Right ventricle myocardium superior (tissue), 1 donor: ENCODE measurements at places on chromosomes 4 and X.

GRCh38 chr4:152266831-152267480 lies 268.9 kb downstream of the FBXW7 start:
- no peak for DNase-seq

GRCh38 chr4:163392328-163392727 lies 48.6 kb downstream of the NPY5R start:
- DNase-seq, result no peak

DNA sequence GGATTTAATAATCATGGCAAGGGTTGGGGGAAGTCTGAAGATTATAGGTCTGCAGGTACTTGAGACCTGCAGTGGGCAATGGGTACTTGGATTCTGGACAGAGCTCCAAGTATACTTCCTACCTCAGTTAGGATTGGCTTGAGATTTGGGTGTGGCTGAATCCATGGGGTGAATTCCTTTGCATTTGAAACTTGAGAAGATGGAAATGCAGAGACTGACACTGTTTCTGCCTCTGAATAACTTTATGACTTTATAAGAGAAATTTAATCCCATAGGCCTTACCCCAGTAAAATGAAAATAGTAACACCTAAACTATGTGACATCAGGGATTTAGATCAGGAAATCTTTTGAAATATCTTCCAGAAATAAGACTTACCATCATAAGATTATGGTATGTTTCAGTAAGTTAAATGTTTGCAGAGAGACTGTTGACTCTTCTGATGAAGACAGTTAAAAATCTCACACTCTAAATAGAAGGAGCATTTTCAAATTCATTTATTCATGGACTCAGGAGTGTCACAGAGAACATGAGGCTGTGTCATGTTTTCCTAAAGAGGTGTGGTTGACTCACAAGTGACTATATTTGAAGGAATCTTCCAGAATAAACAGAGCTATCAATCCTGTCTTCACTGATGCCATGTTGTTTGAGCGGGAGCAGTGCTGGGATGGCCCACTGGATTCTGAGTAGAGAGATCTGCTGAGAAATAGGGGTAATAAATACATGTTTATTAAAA lies 513.5 kb upstream of the NR3C2 start:
- DNase-seq, result no peak

GRCh38 chrX:29083823-29084222 lies 496.6 kb downstream of the IL1RAPL1 start:
- DNase-seq, result no peak

GRCh38 chr4:111807576-111807975 lies 337.7 kb upstream of the FAM241A start:
- DNase-seq, result no peak

- DNase-seq, result peak; percentile 50
These were observed 28.9 kb upstream of the MTMR1 start for GRCh38 chrX:150664290-150664689.

DNA sequence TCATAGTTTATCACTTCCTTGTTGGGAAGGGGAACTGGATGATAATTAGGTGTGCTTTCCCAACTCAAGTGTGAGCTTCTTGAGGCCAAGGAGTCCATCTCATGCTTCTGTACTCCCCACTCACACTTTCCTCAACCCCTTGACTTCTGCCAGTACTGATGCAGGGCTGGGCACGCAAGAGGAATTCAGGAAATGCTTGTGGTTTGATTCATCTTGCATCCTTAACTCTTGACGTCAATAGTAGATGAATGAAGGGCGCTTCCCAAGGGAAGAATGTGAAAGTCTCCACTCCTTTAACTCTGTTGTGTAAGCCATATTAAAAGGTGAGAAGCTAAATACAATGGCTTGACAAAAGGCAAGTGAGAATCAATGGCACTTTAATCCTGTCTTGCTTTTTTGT lies 101.8 kb downstream of the AGTR2 start:
- DNase-seq, result no peak

GRCh38 chr4:99853190-99853589 lies 36.6 kb downstream of the DAPP1 start:
- DNase-seq, result no peak

- DNase-seq, result no peak
These were observed 153.8 kb downstream of the NEK1 start for GRCh38 chr4:169458575-169458974.

GRCh38 chr4:1562371-1562770 lies 121.7 kb downstream of the FAM53A start:
- no peak for DNase-seq

DNA sequence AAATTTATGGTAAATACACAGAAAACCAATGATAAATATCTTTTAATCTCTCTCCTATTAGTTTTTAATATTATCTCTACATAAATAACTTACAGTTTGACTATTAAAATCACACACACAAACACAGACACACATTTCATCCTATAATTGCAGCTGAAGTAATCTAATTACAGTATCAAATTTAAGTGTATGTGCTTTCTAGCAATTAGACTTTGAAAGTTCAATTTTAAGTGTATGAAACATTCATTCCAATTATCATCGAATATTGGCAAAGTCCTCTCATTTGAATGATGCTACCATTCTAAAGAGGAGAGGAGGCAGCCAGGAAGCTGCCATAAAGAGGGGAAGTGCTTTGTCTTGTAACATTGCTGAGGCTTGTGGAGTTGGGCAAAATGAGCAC lies 221.2 kb upstream of the PABPC4L start:
- no peak for DNase-seq

DNA sequence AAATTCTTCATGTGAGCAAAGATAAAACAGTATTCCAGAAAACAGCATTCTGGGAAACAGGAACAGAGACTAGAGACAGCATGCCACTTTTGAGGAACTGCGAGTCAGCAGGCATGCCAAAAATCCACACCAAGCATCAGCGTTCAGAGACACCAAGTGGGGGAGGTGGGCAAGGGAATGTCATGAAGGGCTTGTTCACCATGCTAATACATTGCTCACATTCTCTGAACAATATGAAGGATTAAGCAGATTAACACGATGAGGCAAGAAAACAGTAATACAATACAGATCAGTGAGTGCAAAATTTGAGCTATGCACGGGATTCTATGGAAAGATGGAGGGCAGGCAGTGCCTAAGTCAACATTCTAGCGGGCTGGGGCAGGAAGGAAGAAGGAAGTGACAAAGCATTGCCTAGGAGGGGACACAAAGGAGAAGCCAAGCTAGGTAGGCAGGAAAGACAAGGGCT lies 278.3 kb downstream of the FBXW7 start:
- no peak for DNase-seq

- no peak for DNase-seq
These were observed 137.2 kb downstream of the GUCY2F start for GRCh38 chrX:109344678-109345077.

- DNase-seq, result no peak
These were observed 323.2 kb upstream of the PCDH7 start for GRCh38 chr4:30396772-30397475.

DNA sequence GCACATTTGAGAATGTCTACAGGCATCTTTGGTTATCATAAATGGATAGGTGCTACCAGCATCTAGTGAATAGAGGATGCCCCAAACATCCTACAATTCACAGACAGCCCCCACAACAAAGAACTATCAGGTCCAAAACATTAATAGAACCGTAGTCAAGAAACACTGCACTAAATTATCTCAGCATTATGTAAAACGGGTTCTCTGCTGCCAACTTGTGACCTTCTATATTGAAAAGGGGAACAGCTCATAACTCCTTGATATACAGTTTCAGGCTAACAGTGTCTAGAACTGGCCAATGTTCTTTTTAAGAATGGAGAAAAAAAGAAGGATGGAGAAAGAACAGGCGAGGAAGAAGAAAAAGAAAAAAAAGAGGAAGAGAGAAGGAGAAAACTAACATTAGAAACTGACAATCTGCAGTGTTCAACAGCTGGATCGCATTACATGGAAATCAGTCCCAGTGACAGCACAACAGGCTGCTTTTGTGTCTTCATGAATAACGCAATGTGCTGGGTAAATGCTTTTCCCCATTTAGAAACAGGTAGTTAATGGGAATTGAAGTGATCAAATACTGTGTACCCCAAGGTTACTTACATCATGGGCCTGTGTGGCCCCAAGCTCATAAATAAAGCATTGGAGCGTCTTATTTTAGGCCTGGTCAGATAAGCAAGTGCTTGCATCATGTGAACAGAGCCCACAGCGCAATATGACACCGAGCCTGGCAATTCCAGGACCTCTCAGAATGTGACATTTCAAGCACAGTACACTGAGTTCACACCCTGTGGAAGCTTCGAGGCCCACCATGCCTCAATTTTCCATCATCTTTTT lies 339.5 kb downstream of the DHX15 start:
- DNase-seq, result peak; percentile 68

- no peak for DNase-seq
These were observed 463.5 kb downstream of the NKX6-1 start for GRCh38 chr4:84035568-84035967.

- DNase-seq, result no peak
These were observed 24.4 kb downstream of the RTL5 start for GRCh38 chrX:72107320-72107719.

- peak; percentile 42 for DNase-seq
These were observed 1.1 kb upstream of the SEPTIN6 start for GRCh38 chrX:119693996-119694451.

GRCh38 chrX:150063674-150064073 lies 125.4 kb upstream of the EOLA2 start:
- DNase-seq, result no peak

GRCh38 chr4:176799653-176800052 lies 6.9 kb upstream of the VEGFC start:
- no peak for DNase-seq

DNA sequence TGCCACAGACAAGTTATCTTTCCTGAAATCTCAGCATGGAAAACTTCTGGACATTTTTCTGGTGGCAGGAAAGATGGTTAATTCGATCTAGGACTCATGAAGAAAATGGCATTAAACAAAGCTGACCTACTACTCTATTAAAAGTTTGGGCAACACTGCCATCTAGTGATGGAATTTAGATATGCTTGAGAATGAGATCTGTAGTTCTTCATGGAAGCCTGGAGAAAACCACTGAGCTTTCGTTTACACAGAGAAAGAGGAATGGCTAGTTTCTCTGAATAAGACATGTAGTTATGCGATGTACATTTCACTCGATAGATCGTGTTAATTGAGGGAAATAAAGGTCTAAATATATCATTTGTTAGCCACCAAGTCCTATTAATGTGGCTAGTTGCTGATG lies 51.7 kb upstream of the CHRDL1 start:
- DNase-seq, result no peak

- no peak for DNase-seq
These were observed 591.3 kb downstream of the FAM133A start for GRCh38 chrX:94265323-94265722.

DNA sequence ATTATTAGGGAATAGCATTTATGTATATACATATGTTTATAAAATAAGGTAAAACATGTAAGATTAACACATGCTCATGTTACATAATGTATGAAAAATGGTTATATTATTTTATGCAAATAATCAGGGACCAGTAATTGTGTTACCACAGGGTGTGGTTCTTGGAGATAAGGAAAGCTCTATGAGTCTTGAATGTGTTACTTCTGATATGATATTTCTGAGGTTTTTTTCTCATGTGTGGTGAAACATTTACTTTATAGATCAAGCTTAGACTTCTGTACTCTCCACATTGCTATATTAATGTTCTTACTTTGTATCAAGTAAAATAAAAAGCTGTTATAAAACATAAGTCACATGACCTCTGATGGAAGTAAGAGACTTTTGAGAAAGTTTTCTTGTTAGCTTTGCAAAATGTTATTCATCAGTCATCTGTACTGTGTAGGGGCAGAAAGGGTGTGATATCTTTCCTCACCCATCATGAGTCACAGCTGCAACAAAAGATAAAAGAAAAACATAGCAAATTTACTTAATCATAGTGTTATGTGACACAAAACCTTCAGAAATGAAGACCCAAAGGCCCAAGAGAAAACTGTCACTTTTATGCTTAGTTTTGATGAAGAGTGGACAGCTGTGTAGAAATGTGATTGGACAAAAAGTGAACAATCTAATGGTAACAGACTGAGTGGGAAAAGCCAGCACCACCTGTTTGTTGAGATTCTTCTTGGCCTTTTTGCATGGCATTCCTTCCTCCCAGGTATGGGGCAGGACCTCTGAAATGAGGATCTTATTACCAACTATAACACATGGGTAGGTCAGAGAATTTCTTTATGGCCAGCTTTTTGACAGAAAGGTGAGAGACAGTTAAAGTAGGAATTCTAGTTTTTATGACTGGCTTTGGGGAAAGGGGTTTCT lies 632.3 kb downstream of the PDHA2 start:
- DNase-seq, result no peak

- DNase-seq, result peak; percentile 40
These were observed 1.2 kb downstream of the ARHGAP6 start for GRCh38 chrX:11664211-11665167.
